ENCODE measurements at places on chromosomes 16 and 17. TPM values are rescaled to one million over a fixed set of nuclear protein-coding genes. Genes with fewer than 3 reads are reported as not detected.

The PGP gene
- 13.8 TPM for polyA plus RNA-seq

The CNTNAP1 gene
- 8.3 TPM for polyA plus RNA-seq

- no peak for DNase-seq
These were observed 29.0 kb downstream of the IRF8 start for GRCh38 chr16:85927959-85928358.

- DNase-seq: no peak
These were observed 17.6 kb upstream of the SSTR5 start for GRCh38 chr16:1054660-1055556.

GRCh38 chr17:4449736-4450135, 16.0 kb downstream of the SPNS3 start:
- no peak for DNase-seq

The CALB2 gene
- 0.76 TPM for polyA plus RNA-seq

GRCh38 chr17:1755252-1755826, 6.5 kb upstream of the SERPINF1 start:
- no peak for DNase-seq

GRCh38 chr16:50534091-50534490, 14.1 kb upstream of the NKD1 start:
- no peak for DNase-seq

DNA sequence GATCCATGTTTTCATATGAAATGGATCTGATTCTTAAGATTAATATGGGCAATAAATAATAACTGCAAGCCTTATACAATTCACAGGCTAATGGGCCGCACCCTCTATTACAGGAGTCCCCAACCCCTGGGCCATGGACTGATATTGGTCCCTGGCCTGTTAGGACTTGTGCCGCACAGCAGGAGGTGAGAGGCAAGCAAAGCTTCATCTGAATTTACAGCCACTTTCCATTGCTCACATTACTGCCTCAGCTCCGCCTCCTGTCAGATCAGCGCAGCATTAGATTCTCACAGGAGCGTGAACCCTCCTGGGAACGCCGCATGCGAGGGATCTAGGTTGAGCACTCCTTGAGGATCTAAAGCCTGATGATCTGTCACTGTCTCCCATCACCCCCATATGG, 26.8 kb downstream of the METTL16 start:
- DNase-seq: no peak

DNA sequence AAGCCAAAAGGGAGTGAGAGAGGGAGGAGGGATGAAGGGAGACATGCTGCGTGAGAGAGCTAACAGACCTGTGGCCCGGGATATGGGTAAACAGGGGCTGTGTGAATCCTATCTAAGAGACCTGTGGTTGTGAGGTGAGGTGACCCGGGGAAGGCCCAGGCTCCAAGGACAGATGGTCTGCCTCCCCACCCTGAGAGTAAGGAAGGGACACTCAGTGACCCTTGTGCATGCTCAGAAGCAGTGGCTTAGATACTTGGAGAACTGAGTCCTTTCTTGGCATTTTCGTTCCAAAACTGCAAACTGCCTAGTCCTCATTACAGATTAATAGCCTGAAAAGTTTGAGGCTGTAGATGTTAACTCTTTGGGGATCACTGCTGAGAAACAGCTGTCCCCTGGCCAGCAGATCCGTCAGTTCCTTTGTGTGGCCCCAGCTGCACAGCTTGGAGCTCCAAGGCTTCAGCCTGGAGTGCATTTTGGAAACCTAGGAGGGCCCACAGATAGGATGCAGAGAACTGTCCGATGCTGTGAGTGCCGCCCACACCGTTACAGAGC, 121.6 kb downstream of the SMG6 start:
- no peak for DNase-seq

- DNase-seq: no peak
These were observed 401 bp downstream of the ARL16 start for GRCh38 chr17:81683208-81683583.

DNA sequence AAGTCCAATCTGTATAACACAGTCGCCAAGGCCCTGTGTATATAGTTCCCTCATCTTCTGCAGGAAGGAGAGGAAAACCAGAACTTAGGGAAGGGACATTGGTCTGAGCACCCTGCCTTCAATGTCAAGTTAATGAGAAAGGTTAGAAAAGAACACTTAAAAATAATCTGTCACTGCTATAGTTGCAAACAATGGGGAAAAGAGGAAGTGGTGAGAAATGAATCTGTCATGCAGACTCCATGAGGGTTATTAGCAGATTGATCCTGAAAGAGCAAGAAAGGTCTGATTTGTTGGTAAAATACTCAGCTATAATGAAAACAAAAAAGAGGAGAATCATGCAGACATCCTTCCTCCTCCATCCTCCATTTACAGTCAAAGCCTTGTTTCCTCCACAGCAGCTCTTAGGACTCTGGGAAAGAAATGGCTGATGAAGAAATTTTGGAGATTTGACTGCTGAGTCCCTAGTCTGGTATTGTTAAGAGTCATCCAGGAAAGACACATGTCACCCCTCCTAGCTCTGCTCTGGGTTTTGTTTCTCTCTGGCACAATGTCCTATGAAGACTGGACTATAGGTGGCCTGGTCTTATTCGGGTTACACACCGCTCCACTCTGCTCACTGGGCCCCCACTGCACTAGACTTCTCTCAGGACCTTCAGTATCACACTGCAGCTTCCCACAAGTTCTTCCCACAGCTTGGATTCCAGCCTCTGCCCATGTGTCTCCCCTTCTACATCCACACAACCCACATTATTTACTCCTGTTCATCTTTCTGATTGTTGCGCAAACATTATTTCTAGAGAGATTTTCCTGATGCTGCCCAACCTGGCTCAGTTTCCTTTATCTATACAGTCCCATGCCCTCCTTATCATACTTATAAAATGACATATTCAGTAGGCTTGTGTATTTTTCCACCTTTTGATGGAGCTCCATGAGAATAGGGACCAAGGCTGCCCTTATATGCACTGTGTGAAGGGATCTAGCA, 56.5 kb upstream of the XYLT1 start:
- no peak for DNase-seq

The MMP28 gene
- polyA plus RNA-seq: 1.7 TPM

DNA sequence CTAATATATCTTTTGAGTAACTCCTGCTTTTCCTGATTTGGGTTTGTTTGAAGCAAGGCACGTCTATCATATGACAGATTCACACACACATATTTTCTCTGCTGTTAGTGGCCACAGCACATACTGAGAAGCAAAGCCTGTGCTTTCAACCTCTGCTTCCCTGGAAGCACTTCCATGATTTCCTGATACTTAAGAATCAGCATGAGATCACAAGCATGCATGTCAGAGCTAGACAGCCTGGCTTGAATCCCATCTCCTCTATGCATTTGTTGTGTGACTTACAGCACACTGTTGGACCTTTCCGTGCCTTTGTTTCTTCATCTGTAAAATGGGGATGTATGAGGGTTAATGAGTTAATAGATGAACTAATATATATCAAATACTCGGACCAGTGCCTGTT, 151.1 kb upstream of the NOL11 start:
- DNase-seq: no peak

All from left renal cortex interstitium (tissue), 4 donors.